ENCODE measurements at places on chromosomes 1 and 21.

DNA sequence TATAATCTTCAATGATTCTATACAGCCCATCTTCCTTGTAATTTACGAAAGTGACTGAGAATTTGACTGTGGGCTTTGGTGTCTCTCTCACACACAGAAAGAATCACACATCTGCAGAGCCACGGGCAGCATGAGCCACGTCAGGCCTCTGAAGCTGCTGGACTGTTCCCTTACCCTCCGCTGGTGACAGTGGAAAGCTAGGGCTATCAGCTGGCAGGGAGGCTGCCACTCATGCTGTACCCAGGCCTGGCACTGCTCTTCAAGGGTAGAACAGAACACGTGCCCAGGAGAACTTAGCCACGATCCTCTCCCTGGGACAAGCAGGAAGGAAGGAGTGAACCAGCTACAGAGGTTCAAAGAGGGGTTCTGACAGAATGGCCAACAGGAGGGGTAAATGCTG lies 90.7 kb downstream of the JAK1 start:
- DNase-seq = no peak

DNA sequence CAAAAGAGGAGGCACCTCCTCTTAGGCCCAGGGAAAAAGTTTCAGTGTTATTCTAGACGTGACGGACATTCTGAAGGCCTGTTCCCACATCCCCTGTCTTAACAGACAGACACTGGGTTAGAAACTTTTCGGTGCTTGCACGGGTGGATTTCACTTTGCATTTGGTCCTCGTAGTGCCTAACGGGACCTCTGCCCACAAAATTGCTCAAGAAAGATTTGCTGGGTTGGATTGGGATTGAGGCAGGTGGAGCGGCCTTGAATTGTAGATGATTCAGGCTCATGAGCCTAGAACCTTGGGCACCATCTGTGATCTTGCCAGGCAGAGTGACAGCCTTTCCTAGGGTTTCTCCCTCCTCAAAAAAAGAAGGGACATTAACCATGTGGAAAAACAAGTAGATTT lies 2.8 kb downstream of the PLA2G5 start:
- no peak for DNase-seq

- no peak for DNase-seq
Measured at GRCh38 chr1:16143566-16144324, 12.1 kb downstream of the EPHA2 start.

DNA sequence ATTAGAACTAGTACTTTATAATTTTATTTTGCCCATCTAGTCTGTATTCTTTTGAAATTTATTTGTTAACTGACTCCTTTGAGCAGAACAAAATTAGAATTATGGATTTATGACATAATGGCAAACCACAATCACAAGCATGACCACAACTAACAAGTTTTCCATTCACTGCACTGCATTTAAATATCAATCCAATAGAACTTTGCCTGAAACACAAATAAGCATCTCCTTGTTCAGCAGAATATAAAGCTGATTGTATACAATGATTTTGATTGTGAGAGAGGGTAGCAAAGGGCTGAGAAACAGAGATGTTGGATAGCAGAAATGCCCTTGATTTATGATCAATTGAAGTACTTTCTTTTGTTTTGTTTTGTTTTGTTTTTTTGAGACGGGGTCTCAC lies 495.5 kb upstream of the RGS18 start:
- DNase-seq = no peak

DNA sequence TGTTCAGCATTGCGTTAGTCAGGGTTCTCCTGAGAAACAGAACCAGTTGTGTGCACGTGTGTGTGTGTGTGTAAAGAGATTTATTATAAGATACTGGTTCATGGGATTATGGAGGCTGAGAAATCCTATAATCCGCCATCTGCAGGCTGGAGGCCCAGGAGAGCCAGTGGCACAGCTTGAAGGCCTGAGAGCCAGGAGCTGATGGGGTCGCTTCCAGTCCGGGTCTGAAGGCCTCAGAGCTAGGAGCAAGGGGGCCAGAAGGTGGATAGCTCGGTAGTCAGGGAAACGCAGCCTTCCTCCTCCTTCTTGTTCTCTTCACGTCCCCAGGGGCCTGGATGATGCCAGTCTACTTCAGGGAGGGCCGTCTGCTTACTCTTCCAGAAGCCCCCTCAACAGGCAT lies 37.7 kb downstream of the FAAP20 start:
- no peak for DNase-seq

- DNase-seq = no peak
Measured at GRCh38 chr1:89815611-89816010, 5.2 kb upstream of the LRRC8D start.

GRCh38 chr21:37061926-37062592 lies 10.8 kb downstream of the PIGP start:
- no peak for DNase-seq

DNA sequence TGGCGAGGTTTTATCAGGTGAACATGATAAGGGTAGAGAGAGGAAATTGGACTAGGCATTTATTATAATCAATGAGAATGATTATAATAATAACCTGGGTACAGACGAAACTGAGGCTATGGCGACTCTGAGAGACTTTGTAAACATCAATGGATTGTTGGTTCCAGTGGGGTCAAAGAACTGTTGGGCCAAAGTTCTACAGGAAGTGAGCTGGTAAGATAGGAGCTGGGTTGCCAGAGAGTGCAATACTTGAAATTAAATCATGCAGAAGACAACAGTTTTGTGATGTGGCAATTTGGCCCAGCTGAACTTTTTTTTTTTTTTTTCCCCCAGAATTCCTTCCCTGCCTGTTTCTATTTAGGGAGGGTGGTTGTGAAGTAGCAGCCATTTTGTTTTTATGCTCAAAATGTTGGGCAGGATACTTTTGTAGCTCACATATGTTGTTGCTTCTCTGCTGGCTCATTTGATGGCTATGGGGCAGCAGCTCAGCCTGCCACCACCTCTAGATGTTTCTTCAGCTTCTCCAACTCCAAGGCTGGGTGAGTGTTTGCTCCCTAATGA lies 286.5 kb upstream of the B3GALT2 start:
- no peak for DNase-seq

DNA sequence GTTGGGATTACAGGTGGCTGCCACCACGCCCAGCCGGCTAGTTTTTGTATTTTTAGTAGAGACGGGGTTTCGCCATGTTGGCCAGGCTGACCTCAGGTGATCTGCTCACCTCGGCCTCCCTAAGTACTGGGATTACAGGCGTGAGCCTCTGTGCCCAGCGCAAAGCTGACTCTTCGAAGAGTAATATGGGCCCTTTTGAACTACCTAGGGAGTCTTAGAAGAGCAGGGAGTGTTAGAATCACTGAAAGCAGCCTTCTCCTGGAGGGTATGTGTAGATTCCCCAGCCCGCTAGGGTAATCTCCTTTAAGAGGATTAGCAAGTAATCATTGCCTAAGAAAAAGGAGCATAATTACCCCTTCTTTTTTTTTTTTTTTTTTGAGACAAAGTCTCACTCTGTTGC lies 6.5 kb upstream of the MAST2 start:
- DNase-seq = no peak

DNA sequence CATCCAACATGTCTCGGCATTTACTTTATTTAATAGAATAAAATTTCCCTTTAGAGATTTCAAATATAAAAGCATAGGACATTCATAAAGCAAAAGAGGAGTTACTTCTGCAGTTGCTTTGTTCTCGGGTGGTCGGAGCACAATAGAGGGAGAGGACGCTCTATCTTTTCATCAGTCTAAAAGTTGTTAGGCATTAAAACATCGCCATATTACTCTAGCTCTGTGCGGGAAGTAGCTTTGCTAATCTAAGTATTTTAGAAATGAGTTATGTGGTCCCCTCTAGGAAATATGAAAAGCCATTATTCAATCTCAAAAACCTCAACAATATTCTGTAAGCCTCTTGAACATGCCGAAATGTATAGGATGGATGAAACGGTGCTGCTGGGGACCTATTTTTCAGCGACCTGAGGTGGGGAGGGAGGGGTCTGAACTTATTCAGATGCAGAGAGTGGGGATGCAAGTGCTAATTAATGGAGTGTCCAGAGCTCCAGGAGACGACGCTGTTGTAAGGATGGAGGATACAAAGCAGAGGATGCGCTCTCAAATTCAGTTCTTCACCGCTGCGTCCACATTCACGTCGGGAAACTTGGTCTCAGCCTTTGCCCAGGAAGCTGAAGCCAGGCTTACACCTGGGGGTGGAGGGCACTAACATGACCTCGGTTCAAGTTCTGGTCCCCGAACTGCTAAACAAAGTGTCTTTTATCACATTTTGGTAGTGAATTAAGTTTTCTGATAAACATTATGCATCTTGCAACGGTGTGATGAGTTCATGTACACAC lies 6.3 kb downstream of the CDKN2C start:
- no peak for DNase-seq

DNA sequence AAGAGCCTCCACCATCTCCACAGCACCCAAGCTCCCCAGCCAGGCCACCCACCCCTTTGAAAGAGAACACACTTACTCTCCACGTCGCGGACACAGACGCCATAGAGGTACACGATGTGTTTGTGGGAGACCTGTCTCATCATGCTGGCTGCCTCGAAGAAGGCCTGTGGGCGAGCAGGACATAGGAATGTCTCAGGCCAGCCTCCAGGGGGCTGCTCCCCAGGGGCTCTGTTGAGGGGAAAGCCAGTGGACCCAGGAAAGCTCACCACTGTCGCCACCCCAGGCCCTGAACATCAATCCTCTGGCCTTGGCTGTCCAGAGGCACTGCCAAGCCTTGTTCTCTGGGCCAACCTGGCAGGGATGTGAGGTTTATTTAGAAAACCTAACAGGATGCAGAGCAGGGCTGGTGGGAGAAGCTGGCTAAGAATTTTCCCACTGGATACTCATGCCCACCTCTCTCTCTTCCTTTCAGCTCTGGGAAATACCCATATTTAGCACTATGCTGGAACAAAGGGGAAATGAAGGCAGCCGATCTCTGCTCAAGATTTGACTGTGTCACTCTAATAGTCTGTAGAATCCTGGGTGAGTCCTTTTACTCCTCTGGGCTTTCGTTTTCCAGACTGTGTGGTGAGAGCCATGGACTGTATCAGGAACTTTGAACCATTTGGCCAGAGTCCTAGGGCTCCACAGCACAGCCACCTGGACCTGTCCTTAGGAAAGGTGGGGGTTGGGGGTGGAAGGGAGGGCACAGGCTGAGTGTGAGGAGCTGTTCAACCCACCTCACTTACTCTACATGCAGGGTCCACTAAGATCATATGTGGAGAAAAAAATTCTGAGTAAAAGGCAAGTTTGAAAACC lies 101.9 kb downstream of the RAVER2 start:
- no peak for DNase-seq

DNA sequence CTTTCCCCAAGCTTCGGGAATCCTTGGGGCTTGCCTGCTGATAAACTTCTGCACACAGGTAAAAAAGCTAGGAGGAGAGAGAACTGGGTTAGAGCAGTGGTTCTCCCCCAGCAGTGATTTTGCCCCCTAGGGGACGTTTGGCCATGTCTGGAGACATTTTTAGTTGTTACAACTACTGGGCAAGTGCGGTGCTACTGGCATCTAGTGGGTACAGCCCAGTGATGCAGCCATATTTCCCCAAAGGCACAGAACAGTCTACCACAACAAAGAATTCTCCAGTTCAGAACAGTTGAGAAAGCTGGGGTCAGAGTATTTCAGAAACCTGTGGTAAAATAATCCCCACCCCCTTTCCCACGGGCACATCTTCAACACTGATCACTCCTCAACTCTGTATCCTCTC lies 41.3 kb downstream of the LRRC71 start:
- DNase-seq = peak; percentile 10

DNA sequence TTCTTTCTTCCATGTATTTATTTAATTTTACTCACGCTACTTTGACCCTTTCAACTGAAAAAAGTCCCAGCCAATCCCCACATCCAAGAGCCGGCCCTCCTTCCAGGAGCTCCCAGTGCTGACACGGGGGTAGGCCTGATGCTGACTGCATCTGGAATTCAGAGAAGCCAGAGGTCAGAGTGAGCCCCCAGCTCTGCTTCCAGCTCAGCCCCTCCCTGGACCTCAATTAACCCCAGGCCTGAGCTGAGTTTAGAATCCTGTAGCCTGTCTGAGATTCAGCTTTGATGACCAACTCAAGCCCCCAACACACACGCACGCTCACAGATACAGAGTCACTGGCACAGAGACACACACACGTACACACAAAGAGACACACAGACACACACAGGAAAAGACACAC lies 247.9 kb downstream of the NPHP4 start:
- DNase-seq = no peak

- DNase-seq = no peak
Measured at GRCh38 chr1:21298981-21299391, 8.7 kb upstream of the ECE1 start.

GRCh38 chr1:91876040-91876470 lies 9.9 kb downstream of the TGFBR3 start:
- peak; percentile 38 for DNase-seq

DNA sequence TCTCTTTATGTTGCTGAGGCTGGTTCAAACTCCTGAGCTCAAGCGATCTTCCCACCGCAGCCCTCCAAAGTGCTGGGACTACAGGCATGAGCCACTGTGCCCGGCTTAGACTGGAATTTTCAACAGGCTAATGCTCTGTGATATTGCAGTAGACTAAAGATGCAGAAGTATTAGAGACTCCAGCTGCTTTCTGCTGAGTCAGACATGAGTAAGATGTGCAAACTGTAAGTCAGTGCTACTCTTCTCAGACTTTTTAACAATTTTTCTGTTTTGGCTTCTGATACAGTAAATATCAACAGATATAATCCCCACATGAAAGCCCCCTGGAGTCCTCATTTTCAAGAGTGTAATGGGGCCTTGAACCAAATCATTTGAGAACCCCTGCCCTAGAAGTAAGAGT lies 29.3 kb upstream of the NLRP3 start:
- DNase-seq = no peak

- DNase-seq = no peak
Measured at GRCh38 chr1:210647406-210648333, 319.0 kb downstream of the HHAT start.

- DNase-seq = no peak
Measured at GRCh38 chr1:230621324-230622030, 20.8 kb upstream of the COG2 start.

- no peak for DNase-seq
Measured at GRCh38 chr1:202105571-202106339, 17.0 kb upstream of the GPR37L1 start.

DNA sequence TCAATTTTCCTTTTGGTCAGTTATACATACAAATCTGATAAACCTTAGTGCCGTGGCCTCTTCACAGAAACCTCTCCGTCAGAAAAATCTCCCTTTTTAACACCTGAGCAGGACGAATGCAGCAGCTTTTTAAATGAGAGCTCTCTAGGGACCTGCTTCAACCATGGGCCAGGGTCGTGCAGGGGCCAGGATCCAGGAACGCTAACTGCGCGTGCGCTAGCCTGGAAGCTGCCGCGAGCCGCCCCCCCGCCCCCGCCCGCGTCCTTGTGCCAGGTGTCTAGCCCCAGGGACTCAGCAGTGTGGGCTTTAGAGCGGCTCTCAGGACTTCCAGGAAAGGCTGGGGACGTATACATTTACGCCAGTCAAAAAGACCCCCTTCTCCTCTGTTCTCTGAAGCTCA lies 136.8 kb upstream of the FMN2 start:
- no peak for DNase-seq

All from stimulated activated CD8-positive, alpha-beta memory T cell treated with anti-CD3 and anti-CD28 coated beads, Interleukin-15, amount 100 ng/mL, for 48 hours (primary cell).